ENCODE measurements at places on chromosomes 12 and 14. TPM values are rescaled to one million over a fixed set of nuclear protein-coding genes. Genes with fewer than 3 reads are reported as not detected.

DNA sequence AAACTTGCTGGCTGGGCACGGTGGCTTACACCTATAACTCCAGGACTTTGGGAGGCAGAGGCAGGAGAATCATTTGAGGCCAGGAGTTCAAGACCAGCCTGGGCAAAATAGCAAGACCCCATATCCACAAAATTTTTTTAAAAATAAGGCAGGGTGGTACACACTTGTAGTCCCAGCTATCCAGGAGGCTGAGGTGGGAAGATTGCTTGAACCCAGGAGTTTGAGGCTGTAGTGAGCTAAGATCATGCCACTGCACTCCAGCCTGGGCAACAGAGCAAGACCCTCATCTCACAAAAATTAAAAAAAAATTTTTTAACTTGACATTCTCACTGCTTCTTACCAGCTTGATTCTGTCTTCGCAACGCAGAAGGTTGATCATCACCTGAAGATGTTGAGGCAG, 39.5 kb downstream of the SSH1 start:
- DNase-seq: no peak
- no peak overlapping the region for H3K4me3 ChIP-seq
- peaks cover 36% of the 10 kb centered on the region for H3K4me1 ChIP-seq
- peaks cover 49% of the 10 kb centered on the region for H3K36me3 ChIP-seq
- no peaks in the 10 kb centered on the region for H3K27me3 ChIP-seq
- H3K27ac ChIP-seq: no peak overlapping the region

GRCh38 chr12:113726254-113726819, 239.8 kb downstream of the RBM19 start:
- H3K36me3 ChIP-seq: no peaks in the 10 kb centered on the region
- no peaks in the 10 kb centered on the region for H3K27me3 ChIP-seq
- no peaks in the 10 kb centered on the region for H3K4me1 ChIP-seq
- no peak overlapping the region for H3K27ac ChIP-seq

The TAS2R50 gene
- 1.1 TPM for total RNA-seq

GRCh38 chr12:47930634-47931033, 25.8 kb upstream of the VDR start:
- H3K27ac ChIP-seq: no peak overlapping the region
- no peak for DNase-seq
- H3K36me3 ChIP-seq: no peaks in the 10 kb centered on the region

The PIK3C2G gene
- not detected for total RNA-seq

GRCh38 chr12:51866762-51867161, 18.2 kb upstream of the FIGNL2 start:
- DNase-seq: no peak
- no peak overlapping the region for H3K4me3 ChIP-seq
- H3K27me3 ChIP-seq: peaks cover 82% of the 10 kb centered on the region
- no peak overlapping the region for H3K27ac ChIP-seq
- H3K4me1 ChIP-seq: peaks cover 3% of the 10 kb centered on the region

The ENO2 gene
- 171 TPM for total RNA-seq

The NIN gene
- total RNA-seq: 70.8 TPM

GRCh38 chr12:100959481-100959880, 164.9 kb downstream of the ANO4 start:
- no peaks in the 10 kb centered on the region for H3K36me3 ChIP-seq
- no peaks in the 10 kb centered on the region for H3K27me3 ChIP-seq
- H3K27ac ChIP-seq: no peak overlapping the region
- no peak overlapping the region for H3K4me3 ChIP-seq
- DNase-seq: no peak

DNA sequence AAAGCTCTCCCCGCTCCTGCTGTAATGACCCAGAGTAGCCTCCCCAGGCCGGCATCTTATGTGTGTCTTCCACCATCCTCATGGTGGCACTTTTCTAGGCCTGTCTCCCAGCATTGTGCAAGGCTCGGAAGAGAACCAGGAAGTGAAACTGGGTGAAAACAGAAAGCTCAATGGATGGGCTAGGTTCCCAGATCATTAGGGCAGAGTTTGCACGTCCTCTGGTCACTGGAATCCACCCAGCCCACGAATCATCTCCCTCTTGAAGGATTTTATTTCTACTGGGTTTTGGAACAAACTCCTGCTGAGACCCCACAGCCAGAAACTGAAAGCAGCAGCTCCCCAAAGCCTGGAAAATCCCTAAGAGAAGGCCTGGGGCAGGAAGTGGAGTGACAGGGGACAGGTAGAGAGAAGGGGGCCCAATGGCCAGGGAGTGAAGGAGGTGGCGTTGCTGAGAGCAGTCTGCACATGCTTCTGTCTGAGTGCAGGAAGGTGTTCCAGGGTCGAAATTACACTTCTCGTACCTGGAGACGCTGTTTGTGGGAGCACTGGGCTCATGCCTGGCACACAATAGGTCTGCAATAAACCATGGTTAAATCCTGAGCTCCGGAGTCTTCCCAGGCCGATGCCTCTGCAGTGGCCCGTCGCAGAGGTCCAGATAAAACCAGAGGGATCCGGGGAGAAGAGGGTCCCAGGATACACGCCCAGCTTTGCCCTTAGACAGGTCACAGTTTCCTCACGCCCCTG, 15.6 kb downstream of the ACVRL1 start:
- H3K36me3 ChIP-seq: no peaks in the 10 kb centered on the region
- H3K4me3 ChIP-seq: no peak overlapping the region
- no peak overlapping the region for H3K27ac ChIP-seq
- DNase-seq: no peak

The RBP5 gene
- 0.91 TPM for total RNA-seq

GRCh38 chr14:103748534-103748857, 32.9 kb downstream of the ZFYVE21 start:
- peak overlapping the region; percentile 40 for H3K27ac ChIP-seq
- H3K4me3 ChIP-seq: no peak overlapping the region
- H3K27me3 ChIP-seq: no peaks in the 10 kb centered on the region
- H3K36me3 ChIP-seq: no peaks in the 10 kb centered on the region
- peak; percentile 85 for DNase-seq

The OR6C6 gene
- total RNA-seq: not detected

GRCh38 chr12:105769486-105769885, 369.3 kb downstream of the NUAK1 start:
- H3K4me1 ChIP-seq: no peaks in the 10 kb centered on the region
- H3K4me3 ChIP-seq: no peak overlapping the region
- no peak for DNase-seq
- H3K27ac ChIP-seq: no peak overlapping the region
- no peaks in the 10 kb centered on the region for H3K36me3 ChIP-seq
- peaks cover 6% of the 10 kb centered on the region for H3K27me3 ChIP-seq

- no peak overlapping the region for H3K4me3 ChIP-seq
- peaks cover 12% of the 10 kb centered on the region for H3K27me3 ChIP-seq
- peaks cover 9% of the 10 kb centered on the region for H3K4me1 ChIP-seq
- DNase-seq: no peak
Measured at GRCh38 chr12:108332791-108333382, 6.2 kb downstream of the CMKLR1 start.

DNA sequence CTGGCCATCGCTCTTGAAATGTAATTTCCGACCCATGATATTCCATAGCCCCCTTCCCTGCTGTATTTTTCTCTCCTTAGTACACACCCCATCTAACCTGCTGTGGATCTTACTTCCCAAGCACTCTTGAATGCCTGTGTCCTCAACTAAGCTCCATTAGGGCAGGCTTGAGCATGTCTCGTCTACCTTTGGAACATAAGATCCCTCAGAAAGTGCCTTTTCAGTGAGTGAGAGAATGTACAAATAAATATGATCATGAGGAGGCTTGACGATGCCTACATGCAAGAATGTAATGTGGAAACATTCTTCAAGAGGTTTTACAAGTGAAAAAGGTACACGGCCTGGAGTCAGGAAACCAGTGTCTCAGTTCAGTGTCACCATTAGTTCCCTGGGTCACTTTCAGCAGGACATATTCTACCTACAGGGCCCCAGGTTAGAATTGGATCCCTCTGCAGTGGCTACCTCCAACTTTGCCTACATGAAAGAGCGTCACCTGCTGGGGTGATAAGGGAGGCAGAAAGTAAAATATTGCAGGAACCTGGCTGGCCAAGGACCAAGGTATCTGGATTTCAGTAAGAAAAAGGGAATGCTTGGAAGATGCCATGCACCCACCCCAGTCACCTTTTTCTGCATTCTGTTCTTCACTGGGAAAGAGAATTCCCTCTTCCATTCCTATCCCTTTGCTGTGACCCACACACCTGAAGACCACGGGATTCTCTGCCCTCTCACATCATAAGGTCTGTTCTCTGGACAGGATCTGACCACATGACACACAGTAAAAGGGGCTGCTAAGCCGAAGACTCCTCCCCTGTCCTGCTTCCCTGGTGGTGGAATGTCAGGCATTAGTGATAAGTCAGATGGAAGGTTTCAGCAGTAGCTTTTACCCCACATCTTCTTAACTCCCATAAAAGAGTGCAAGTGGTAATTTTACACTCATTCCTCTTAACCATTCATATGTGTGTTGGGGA, 24.6 kb upstream of the SERPINA1 start:
- no peak overlapping the region for H3K27ac ChIP-seq
- H3K4me1 ChIP-seq: no peaks in the 10 kb centered on the region
- H3K36me3 ChIP-seq: no peaks in the 10 kb centered on the region
- H3K4me3 ChIP-seq: no peak overlapping the region

DNA sequence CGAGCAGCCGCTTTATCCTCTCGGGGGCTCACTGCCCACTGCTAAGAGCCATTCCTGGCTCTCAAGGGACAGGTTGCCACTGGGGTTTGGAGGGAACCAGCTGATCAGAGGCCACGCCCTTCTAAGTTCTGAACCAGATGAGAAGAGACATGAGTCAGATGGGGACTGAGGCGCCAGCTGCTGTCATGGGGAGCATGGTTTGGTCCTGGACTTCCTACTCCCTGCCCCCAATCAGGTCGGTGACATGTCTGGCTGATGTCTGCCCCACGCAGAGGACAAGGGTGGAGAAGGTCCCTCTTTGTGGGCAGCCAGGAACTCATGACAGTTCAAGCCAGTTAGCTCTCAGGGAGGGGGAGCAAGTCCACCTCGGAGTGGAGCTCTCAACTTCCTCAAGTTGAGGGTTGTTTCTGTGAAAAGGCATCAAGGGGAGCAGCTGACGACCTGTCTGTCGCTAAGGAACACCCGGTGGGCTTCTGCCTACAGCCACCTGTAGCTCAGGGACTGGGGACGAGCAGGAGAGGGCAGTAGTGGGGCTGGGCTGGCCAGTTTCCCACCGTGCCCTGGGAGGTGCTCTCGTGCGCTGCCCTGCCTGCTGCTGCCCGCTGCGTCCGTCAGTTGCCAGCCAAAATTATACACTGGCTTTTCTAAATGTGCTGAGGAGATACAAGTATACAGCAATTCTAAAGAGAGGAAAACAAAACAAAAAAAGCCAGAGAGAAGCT, 20.5 kb downstream of the PSMC1 start:
- no peaks in the 10 kb centered on the region for H3K27me3 ChIP-seq
- H3K36me3 ChIP-seq: peaks cover 17% of the 10 kb centered on the region
- DNase-seq: peak; percentile 40
- no peak overlapping the region for H3K27ac ChIP-seq
- no peak overlapping the region for H3K4me3 ChIP-seq

GRCh38 chr14:100696590-100696989, 30.1 kb upstream of the DLK1 start:
- H3K27me3 ChIP-seq: peaks cover 4% of the 10 kb centered on the region
- no peaks in the 10 kb centered on the region for H3K4me1 ChIP-seq
- DNase-seq: no peak
- H3K27ac ChIP-seq: no peak overlapping the region
- H3K36me3 ChIP-seq: no peaks in the 10 kb centered on the region
- no peak overlapping the region for H3K4me3 ChIP-seq

The SERPINA9 gene
- not detected for total RNA-seq

GRCh38 chr14:21019366-21019765, 5.5 kb downstream of the NDRG2 start:
- DNase-seq: no peak
- H3K27me3 ChIP-seq: peaks cover 27% of the 10 kb centered on the region
- peaks cover 6% of the 10 kb centered on the region for H3K4me1 ChIP-seq

The LTBP2 gene
- total RNA-seq: 0.12 TPM

The C12orf50 gene
- 0.18 TPM for total RNA-seq

GRCh38 chr12:15183821-15184220, 37.4 kb downstream of the RERG start:
- peaks cover 9% of the 10 kb centered on the region for H3K27me3 ChIP-seq
- H3K4me3 ChIP-seq: no peak overlapping the region
- H3K36me3 ChIP-seq: no peaks in the 10 kb centered on the region
- DNase-seq: no peak
- no peaks in the 10 kb centered on the region for H3K4me1 ChIP-seq
- no peak overlapping the region for H3K27ac ChIP-seq

The HCAR3 gene
- 0.09 TPM for total RNA-seq

GRCh38 chr12:123931686-123932321, 40.8 kb downstream of the CCDC92 start:
- H3K27me3 ChIP-seq: peaks cover 21% of the 10 kb centered on the region
- H3K27ac ChIP-seq: no peak overlapping the region
- no peak overlapping the region for H3K4me3 ChIP-seq
- H3K36me3 ChIP-seq: no peaks in the 10 kb centered on the region
- DNase-seq: no peak

The BCL2L14 gene
- total RNA-seq: 12.2 TPM

- no peaks in the 10 kb centered on the region for H3K4me1 ChIP-seq
- H3K4me3 ChIP-seq: no peak overlapping the region
- no peaks in the 10 kb centered on the region for H3K36me3 ChIP-seq
- DNase-seq: no peak
- H3K27ac ChIP-seq: no peak overlapping the region
Measured at GRCh38 chr14:63793376-63793775, 59.4 kb upstream of the SYNE2 start.

DNA sequence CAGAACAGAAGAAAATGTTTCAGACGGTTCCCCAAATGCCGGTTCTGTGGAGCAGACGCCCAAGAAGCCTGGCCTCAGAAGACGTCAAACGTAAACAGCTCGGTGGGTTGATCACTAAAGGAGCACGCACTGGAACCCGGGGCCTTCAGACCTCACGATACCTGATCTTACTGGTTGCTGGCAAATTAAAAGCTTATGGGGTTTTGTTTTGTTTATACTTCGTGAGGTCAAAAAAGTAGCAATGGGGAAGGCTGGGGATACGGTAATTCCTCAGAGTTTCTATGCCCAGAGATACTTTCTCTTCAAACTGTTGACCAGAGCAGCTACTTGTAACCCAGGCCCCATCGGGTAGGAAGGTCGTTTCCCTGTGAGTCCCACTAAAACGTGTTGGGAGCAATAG, 1.7 kb downstream of the CDKN1B start:
- no peaks in the 10 kb centered on the region for H3K27me3 ChIP-seq
- peak overlapping the region; percentile 96 for H3K4me3 ChIP-seq
- peak overlapping the region; percentile 100 for H3K27ac ChIP-seq
- peaks cover 64% of the 10 kb centered on the region for H3K36me3 ChIP-seq

DNA sequence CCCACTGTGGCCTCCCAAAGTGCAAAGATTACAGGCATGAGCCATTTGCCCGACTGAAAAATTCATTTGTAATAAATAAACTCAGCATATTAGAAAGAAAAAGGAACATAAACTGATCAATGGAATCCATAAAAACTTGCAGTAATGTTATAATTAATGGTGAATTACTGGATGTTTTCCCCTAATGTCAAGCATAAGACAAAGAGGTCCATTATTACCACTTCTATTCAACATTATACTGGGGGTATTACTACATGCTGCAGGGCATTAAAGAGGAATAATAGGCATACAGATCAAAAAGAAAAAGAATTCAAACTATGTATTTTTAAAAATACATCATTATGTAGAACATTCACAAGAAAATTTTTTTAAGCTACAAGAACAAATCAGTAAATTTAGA, 926.8 kb downstream of the LRFN5 start:
- H3K27ac ChIP-seq: no peak overlapping the region
- H3K36me3 ChIP-seq: no peaks in the 10 kb centered on the region
- H3K4me3 ChIP-seq: no peak overlapping the region
- no peak for DNase-seq
- no peaks in the 10 kb centered on the region for H3K4me1 ChIP-seq

- no peak overlapping the region for H3K4me3 ChIP-seq
- H3K27ac ChIP-seq: no peak overlapping the region
- peaks cover 9% of the 10 kb centered on the region for H3K36me3 ChIP-seq
- H3K27me3 ChIP-seq: no peaks in the 10 kb centered on the region
- H3K4me1 ChIP-seq: no peaks in the 10 kb centered on the region
Measured at GRCh38 chr12:104825408-104825807, 132.7 kb downstream of the SLC41A2 start.
